ENCODE measurements at places on chromosomes 7 and 10. TPM values are rescaled to one million over a fixed set of nuclear protein-coding genes. Genes with fewer than 3 reads are reported as not detected.

GRCh38 chr7:39622609-39623008 lies 763 bp upstream of the RALA start:
- no peak for DNase-seq

DNA sequence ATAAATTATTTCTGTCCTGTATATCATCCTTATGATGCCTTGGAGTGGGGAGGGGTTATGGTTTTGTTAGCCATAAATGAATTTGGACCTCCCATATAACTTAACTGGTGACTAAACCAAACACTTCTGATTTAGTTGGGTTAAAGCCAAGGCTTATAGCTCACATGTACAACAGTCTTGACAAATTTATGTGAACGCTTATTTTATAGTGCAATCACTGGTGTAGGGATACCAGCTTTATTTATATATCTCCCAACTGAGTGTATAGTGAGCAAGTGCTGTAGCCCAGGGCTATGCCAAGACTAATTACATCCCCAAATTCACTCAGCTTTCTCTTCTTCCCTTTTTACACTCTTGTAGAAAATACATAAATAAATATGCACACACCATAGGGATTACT lies 956.2 kb downstream of the SORCS3 start:
- DNase-seq = no peak

GRCh38 chr10:43176271-43176670 lies 38.0 kb downstream of the CSGALNACT2 start:
- DNase-seq = no peak

DNA sequence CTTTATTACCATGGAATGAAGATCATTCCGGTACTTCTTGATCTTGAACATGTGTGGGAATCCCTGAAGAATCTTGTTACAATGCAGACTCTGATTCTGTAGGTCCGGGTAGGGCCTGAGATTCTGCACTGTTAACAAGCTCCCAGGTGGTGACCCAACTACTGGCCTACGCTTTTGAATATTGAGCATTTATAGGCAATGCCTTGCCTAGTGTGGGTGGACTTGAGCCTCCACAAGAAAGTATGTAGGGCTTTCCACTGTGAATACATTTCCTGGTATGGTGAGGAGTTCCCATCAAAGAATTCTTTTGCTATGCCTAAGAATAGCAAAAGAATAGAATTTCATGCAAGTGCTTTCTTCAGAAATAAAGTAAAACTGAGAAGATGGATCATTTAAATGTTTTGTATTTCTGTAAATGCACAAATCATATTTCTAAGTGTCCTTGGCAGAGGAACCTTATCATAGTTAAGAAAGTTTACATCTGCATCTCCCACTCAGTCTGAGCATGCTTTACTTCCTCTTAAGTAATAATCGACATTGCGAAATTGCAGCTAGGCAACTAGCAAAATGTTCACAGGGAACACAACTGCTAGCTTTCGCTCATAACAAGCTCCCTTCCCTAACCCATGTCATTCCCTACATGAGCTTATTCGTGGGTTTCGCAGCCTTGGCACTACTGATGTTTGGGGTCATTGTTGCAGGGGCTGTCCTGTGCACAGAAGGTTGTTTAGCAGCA lies 71.4 kb downstream of the AHR start:
- DNase-seq = no peak

GRCh38 chr10:28838908-28839307 lies 161.6 kb downstream of the BAMBI start:
- peak; percentile 18 for DNase-seq

DNA sequence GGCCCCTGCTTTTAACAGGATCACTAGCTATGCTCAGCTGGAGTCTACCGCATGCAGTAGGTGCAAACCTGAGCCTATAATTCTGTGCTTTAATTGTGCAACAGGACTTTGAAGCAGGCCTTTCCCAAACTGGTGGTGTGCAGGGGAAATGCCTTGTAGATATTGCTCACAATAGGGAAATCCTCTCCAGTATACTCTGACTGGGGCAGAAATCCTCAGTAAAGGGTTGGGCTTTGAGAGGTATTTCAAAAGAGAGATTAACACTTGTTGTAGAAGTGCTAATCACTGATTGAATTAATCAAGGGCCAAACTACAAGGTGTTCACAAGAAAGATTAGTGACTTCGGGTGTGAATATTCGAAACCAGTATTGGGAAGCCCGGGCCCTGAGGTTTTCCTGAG lies 58.5 kb upstream of the EXOC6 start:
- DNase-seq = no peak

DNA sequence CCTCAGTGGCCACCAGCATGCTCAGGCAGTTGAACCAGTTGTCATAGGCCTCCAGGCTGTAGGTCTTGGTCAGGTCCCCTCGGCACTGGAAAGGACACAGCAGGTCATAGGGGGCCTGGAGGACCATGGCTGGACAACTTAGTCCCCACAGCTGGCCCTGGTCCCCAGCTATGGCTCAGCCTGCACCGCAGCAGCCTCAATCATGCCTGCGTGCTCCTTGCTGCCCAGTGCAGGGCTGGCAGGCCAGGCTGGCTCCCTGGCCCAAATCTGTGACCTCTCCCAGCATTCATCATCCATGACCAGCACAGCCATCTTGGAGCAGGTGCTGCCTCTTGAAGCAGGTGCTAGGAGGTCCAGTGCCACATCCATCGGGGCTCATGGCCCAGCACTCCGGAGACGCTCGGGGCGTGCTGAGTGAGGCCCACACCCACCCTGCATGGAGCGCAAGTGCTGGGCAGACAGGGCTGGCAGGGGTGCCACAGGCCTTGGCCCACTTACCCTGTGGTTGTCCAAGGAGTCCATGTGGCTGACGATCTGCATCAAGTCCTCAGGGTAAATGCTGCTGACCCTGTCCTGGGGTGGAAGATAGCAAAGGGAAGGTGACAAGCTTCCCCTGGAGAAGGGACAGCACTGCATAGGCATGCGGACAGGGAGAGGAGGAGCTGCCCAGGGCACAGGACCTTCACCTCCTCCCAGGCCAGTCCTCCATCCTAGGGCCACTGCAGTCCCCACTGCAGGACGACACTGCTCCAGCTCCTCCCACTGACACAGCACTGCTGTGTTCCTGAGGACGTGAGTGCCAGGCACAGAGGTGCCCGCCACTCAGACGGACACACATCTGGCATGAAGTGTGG lies 61.7 kb downstream of the CSGALNACT2 start:
- no peak for DNase-seq

DNA sequence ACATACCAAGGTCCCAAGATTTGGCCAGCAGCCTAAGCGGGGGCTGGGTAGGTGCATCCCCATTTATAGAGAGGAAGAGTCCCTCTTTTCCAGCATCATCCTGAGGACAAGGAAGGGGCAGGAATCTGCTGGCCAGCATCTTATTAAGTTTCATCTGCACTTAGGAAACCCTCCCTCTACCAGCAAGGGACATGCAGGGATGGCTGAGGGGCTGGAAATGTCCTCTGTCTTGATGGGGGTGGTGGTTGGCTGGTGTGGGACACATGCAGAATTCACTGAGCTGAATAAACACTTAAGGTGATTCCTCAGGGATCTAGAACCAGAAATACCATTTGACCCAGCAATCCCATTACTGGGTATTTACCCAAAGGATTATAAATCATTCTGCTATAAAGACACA lies 42.1 kb downstream of the NOD1 start:
- no peak for DNase-seq

GRCh38 chr7:100867040-100867775 lies at the start of gene TRIP6:
TSS of gene TRIP6 (plus strand) at chr7:100867387. CDS start at chr7:100867498, 111 bp downstream.
- peak; percentile 87 for DNase-seq

- DNase-seq = no peak
Measured at GRCh38 chr10:66964946-66965345, 39.1 kb downstream of the LRRTM3 start.

- no peak for DNase-seq
Measured at GRCh38 chr10:31152421-31153135, 120.9 kb upstream of the ZNF438 start.

DNA sequence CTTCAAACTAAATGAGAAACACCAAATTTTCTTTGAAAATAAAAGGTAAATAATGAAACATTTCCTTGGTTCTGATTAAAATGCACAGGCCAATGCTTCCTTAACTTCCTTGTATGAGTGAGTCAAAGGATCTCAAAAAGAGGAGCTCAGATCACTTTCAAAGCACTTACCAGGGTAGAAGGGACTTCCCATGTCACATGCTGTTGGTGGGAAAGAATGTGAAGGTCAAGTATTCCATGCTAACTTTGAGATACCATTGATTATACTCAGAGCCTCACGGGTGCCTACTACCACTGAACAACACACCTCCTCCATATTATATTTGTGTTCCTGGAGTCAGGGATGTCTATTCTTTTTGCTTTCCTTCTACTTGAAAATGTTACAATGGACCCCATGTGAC lies 233.5 kb upstream of the KIAA1217 start:
- no peak for DNase-seq

GRCh38 chr7:33829536-33829935 lies 75.8 kb upstream of the BMPER start:
- no peak for DNase-seq

DNA sequence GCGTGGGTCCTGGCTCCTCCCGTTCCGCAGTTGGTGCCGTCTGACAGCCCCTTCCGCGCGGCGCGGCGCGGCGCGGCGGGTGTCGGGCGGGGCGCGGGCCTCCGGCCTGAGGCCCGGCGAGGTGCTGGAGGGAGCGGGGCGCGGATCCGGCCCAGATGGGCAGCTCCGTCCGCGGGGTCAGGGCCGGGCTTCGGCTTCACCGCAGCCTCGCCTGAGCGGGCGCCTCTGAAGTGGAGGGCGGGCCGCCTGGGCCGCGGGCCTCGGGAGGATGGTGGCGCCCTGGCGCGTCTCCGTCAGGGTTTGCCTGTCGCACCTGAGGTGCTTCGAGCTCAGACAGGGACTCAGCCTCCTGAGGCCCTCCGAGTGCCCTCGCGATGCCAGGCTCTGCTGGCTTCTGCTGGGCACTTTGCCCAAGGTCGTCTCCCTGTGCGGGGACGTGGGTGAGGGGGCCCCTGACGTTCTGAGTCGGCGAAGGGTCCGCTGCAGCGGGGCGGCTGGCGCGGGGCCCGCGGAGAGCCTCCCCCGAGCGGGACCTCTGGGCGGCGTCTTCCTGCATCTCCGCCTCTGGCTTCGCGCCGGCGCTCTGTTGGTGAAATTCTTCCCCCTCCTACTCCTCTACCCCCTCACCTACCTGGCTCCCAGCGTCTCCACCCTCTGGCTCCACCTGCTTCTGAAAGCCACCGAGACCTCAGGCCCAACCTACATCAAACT lies 473 bp downstream of the ADCK2 start:
- peak; percentile 83 for DNase-seq

- no peak for DNase-seq
Measured at GRCh38 chr10:133143200-133143533, 16.9 kb upstream of the KNDC1 start.

DNA sequence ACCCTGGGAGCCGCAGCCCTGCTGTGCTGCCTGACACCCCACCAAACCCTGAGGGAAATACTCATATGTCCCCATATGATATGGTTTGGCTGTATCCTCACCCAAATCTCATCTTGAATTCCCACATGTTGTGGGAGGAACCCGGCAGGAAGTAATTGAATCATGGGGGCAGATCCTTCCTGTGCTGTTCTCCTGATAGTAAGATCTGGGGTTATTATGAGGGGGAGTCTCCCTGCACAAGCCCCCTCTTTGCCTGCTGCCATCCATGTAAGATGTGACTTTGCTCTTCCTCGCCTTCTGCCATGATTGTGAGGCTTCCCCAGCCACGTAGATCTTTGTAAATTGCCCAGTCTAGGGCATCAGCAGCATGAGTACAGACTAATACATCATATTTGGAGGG lies 68.7 kb downstream of the RGS10 start:
- DNase-seq = no peak

DNA sequence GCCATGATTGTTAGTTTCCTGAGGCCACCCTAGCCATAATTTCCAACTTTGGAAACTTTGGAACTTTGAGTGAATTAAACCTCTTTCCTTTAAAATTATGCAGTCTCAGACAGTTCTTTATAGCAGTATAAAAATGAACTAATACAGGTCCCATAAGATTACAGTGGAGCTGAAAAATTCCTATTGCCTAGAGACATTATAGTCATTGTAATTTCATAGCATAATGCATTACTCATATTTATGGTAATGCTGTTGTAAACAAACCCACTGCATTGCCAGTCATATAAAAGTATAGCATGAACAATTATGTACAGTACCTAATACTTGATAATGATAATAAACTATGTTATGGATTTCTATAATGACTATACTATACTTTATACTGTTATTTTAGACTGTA lies 88.0 kb upstream of the TMEM229A start:
- no peak for DNase-seq

GRCh38 chr10:49359349-49360270 lies 36.3 kb downstream of the DRGX start:
- DNase-seq = no peak

GRCh38 chr10:16945593-16945992 lies 128.4 kb upstream of the RSU1 start:
- no peak for DNase-seq

- no peak for DNase-seq
Measured at GRCh38 chr7:23685731-23686130, 5.7 kb downstream of the FAM221A start.

DNA sequence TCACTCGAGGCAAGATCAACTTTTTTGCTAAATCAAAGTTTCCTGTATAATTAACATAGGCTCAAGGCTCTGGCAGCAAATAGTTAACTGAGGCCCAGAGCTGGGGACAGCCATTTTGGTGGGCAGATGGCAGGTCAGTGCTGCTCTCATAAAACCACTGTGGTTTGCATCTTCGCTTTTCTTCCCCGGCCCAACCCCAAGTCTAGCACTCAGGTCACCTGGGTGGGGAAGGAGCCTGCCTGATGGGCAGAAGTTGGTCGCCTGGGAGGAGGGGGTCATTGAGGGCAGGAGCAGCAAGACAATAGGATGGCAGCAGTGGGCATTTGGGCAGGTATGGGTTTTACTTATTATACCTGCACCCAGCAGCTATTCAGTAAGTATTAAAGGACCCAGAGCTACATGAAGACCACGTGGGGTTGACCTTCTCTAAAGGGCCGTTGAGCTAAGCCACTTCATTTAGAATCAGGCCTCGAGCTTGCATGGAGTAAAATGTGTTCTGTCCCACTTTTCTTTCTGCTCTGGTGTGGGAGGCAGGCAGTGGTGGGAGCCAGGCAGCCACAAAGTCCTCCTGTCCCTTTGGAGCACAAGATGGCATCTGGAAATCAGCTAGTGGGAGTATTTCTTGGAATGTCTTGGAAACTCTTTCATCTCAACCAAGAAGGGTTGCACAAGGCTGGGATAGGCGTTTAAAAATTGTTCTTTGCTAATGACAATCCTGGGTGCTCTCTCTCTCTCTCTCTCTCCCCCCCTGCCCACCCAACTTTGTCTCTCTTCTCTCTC lies 133.4 kb downstream of the SPAG6 start:
- DNase-seq = no peak

TWIST1 gene
- total RNA-seq = not detected

ASL gene
- 179 TPM for total RNA-seq

TYW1B gene
- total RNA-seq = 9.5 TPM

ZEB1 gene
- 30.2 TPM for total RNA-seq

ODAD2 gene
- total RNA-seq = 0.14 TPM

ARHGEF35 gene
- 4.6 TPM for total RNA-seq

C10orf53 gene
- not detected for total RNA-seq

DYNC1I1 gene
- 8.3 TPM for total RNA-seq

MXI1 gene
- total RNA-seq = 96.5 TPM

FAM171A1 gene
- total RNA-seq = 42.2 TPM

POU6F2 gene
- 0.82 TPM for total RNA-seq

HOXA4 gene
- 12.7 TPM for total RNA-seq

WASL gene
- total RNA-seq = 97.8 TPM

DPYSL4 gene
- total RNA-seq = not detected
